SJSA1 (cell line): ENCODE measurements at places on chromosomes 6 and 20. TPM values are rescaled to one million over a fixed set of nuclear protein-coding genes. Genes with fewer than 3 reads are reported as not detected.

GRCh38 chr20:2408111-2408510 is 27.4 kb downstream of the TGM6 start:
- no peak for DNase-seq

DNA sequence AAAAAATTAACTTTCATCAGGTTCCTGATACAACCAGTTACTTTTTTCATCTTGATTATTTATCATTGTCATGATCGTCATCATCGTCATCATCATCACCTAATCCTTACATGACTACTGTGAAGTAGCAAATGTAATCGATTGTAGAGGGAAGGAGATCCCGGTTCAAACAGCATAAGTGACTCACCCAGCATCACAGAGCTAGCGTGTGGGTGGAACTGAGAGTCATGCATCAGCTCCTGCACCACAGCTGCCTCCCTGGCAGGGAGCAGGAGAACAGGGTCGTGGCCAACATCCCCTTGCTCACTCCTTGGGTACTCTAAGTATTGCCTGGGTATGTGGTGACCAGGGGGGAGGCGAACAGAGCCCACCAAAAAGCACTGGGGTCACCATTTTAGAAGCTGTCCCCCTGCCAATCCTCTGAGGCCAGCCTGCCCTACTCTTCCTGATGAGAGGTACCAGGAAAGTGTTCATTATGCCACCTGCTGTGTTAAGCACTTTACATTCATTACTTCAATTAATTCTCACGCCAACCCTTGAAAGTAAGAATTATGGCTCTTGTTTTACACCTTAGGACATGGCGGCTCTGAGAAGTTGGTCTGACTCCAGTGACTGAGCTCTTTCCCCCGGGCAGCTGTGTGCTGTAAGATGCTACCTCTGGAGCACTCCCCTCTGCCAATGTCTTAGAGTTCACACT is 425.2 kb downstream of the CD83 start:
- DNase-seq = no peak

Gene ACTL10
- not detected in 2 replicates for total RNA-seq

DNA sequence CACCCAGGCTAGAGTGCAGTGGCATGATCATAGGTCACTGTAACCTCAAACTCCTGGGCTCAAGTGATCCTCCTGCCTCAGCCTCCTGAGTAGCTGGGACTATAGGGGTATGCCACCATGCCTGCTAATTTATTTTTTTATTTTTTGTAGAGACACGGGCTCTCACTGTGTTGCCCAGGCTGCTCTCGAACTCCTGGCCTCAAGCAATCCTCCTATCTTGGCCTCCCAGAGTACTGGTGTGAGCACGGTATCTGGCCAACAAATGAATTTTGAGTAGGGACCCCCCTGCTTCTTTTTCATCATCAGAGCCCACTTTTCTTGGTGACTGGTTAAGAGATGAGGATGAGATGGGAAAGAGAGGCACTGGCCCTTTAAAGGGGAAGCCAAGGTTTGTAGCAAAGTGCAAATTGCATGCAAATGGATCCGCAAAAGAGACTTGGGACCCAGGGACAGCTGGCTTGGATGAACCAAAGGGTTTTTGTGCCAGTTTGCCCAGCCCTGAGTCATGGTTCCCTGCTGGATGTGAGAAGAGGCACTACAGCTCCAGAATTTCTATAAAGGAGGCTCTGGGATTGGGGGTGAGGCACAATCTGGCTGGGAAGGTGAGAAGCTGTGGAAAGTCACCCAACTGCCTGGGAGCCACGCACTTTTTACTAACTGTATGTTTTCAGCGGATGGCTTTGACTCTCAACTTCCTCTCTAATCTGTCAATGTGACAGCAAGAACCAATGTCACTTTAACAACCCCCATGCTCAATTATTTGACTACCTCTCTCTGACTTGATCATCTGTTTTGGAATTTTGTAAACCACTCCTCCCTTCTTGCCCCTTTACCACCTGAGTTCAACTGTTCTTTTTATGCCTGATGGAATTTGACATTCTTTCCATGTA is 58.7 kb upstream of the RNF24 start:
- DNase-seq = no peak

DNA sequence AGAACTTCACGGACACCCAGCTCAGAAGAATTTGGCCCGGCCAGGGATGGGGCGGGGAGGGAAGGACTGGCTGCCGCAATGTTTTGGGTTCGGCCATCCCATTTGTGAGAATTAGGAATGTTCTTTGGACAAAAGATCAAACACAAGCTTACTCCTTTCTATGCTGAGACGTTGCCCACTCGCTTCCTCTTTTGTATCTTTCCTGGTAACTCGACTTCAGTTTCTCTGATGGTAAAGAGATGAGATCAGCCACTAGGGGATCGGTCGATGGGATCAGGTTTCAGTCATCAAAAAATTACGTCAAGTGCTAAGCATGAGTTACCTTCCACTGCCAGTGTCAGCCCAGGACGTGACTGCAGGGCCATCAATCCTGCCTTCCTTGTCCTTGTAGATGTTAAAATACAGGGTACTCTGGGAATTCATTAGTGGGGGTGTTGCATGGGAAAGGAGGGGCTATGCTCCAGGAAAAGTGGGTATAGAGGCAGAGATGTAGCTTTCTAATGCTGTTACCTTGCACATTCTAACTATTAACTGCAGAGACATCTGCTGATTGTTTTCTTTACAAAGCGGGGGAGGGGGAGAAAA is 190.2 kb downstream of the TSHZ2 start:
- DNase-seq = no peak

DNA sequence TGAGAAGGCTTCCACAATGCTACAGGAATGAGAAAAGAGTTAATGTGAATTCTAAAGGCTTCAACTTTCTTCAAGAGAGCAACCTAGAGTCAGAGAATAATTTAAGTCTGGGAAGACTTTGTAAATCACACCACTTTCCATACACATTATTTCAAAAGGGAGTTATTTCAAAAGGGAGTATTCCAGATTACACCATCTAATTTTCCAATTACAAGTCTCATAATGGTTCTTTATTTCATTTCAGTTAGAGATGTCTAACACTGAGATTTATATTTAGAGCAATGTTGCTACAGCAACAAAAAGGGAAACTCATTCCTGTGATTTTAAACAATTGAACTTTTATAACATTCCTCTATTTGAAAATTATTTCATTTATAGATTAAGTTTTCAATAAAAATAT is 98.8 kb upstream of the DST start:
- no peak for DNase-seq

DNA sequence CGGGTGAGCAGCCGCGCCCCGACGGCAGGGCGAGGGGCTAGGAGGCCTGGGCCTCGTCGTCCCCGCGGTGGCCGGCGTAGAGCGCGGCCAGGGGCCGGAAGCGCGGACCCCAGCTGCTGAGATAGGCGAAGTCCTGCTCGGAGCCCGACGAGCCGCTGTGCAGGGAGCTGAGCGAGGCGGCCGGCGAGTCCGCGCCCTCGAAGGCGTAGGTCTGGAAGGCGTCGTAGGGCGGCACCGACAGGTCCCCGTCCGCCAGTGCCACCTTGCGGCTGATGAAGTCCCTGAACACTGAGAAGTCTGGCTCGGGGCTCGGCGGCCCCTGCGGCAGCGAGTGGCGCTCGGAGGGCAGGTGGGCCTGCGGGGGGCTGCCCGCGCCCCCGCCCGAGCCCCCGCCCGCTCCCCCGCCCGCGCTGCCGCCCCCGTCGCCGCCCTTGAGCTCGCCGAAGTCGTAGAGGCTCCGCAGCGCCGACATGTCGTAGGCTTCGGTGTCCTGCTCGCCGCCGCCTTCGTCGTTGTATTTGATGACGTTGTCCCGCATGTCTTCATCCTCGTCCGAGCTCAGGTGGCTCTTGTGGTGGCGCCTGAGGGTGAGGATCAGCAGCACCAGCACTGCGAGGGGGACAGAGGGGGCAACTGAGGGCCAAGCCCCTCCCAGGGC is 56.5 kb downstream of the CD40 start:
- DNase-seq = no peak

Gene RIPK1
- total RNA-seq = 12.6 and 20.2 TPM in 2 replicates

Gene ZNF165
- total RNA-seq = 0.08 TPM in 1 of 2 replicates, not detected in the other

DNA sequence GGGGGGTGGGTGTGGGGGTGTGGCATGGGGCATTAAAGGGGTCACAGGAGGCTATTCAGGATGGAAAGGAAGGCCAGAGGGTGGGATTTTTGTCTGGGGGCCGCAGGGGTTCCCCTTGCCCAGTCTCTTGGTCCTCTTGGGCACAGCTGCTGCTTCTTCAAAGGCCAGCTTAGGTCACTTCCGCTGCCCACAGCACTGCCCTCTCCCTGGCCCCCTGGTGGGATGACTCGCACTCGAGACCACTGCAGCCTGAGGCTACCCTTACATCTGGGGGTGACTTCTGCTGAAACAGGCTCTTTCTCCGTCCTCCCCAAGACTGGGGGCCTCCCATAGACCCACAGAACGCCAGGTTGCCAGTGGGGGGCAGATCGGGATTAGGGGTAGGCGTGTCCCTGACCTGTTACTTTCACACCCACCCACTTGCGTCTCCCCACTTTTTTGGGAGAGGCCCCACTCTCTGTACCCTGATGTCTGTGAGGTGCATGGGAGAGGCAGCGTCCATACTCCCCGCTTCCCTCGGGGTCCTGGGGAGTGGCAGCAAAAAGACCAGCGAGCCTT is 1.3 kb downstream of the LKAAEAR1 start:
- DNase-seq = no peak

Gene BTNL2
- not detected in 2 replicates for total RNA-seq

Gene RAD21L1
- total RNA-seq = 0.19 and 0.29 TPM in 2 replicates

GRCh38 chr6:154909821-154910220 is 85.3 kb upstream of the TIAM2 start:
- DNase-seq = peak; percentile 57

DNA sequence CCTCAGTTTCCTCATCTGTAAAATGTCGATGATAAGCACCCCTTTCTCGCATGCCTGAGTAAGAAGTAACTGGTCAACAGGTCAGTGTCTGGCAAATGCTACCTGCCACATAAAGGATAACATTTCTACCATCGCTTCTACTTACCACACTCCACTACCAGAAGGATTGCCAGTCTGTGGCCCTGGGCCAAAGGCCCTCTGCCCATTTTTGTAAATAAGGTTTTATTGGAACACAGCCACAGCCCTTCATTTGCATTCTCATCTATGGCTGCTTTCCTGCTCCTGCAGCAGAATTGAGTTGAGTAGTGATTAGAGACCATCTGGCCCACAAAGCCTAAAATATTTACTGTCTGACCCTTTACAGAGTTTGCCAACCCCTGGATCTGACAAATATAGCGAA is 121.8 kb downstream of the TOX2 start:
- no peak for DNase-seq

Gene PARD6B
- total RNA-seq = 1.8 and 2.8 TPM in 2 replicates

Gene MEP1A
- total RNA-seq = 0.08 and 1.0 TPM in 2 replicates

- DNase-seq = no peak
These were observed 48.3 kb upstream of the TBC1D32 start for GRCh38 chr6:121382467-121383121.

Gene DUSP22
- total RNA-seq = 13.2 and 17.8 TPM in 2 replicates

Gene DEFB124
- not detected in 2 replicates for total RNA-seq

- DNase-seq = no peak
These were observed 109.3 kb downstream of the LIN28B start for GRCh38 chr6:105066233-105066632.

DNA sequence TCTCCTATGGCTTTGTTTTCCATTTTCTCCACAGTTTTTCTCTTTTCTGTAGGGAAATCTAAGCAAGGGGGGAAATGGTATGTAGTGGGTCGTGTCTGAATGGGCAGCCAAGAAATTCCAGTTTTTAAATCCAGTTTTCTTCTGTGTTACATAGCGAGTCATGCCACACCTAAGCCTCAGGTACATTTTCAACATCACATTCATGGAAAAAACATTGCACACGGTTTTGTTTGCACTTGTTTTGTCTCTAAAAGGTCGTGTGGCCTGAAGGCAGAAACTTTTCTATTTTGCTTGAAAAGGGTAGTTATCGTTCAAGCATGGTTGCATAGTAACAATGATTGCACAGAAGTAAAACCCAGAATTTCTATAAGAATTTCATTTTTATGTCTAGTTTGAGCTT is 70.5 kb downstream of the MOXD1 start:
- no peak for DNase-seq

DNA sequence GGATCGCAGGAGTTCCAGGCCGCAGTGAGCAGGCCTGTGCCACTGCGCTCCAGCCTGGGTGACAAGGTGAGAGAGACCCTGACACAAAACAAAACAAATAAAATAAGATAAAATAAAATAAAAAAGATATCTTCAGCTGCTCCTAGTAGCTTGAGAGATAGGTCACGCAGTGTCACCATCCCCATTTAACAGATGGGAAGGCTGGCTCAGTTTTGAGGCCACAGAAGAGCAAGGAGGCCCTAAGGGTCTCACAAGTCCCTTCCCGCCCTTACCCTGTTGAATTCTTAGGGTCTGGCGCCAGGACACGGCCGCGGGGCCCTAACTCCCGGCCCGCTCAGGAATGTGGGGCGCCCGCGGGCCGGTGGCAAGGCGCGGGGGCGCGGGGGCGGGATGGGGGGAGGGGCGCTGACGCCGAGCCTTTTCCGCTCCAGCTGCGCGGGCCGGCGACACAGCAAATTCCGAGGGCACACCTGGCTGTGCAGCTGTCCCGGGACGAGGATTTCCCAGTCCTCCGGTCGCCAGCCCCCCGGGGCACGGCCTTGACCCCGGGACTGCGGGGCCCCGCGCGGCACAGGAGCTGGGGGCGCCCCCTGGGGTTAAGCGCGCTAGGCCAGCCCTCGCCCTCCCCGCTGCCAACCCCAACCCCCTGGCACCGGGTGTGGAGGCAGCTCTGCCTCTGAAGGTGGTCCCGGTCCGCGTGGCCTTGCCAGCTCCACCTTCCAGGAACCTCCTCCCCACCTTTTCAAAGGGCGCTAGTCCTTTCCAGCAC is 10.3 kb upstream of the R3HDML start:
- DNase-seq = no peak

DNA sequence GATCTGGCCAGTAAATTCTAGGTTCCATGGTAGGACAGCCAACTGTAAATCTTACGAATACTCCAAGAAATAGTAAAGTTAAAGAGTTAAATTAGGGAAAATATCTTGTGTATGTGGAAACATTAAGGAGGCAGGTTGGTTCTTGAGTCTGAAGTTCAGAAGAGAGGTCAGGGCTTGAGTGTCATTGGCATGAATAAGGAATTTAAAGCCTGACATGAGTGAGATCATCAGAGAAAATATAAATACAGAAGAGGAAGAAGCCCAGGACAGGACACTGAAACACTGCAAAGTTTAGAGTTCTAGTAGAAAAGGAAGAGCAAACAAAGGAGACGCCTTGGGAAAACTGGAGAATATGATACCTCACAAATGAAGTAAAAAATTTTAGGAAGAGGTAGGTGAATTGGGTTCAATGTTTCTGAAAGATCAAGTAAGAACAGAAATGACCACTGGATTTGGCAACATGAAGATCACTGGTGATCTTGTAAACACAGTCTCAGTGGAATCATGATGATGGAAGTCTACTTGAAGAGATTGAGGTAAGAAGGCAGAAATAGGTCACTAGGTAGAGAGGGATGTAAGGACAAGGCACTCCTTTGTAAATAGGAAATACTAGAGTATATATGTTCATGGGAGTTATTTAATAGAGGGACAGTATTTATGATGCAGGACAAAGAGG is 41.6 kb upstream of the SYNCRIP start:
- no peak for DNase-seq

Gene TMEM170B
- total RNA-seq = under 0.01 TPM in 1 of 2 replicates, not detected in the other

DNA sequence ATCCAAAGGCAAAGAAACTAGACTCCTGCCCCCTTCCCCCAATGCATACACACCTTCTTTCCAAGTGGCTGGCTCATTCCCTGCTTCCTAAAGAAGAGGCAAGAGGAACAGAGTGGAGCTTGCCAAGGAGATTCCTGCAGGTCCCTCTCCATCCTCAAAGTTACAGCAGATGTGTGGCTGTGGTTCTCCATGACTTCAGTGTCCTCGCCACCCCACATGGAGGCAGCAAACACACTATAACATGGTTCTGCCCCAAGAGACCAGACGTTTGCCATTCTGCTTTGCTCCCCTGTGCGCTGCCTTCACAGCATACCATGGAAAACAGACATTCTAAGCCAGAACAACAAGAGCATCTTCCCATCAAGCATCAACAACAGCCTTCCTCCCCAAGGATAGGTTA is 84.4 kb downstream of the BACH2 start:
- no peak for DNase-seq

Gene VSTM2L
- total RNA-seq = 4.8 and 14.1 TPM in 2 replicates
